NCI-H524 treated with DMSO at 0.1 percent for 48 hours (cell line): ENCODE measurements at places on chromosomes 7 and 10.

DNA sequence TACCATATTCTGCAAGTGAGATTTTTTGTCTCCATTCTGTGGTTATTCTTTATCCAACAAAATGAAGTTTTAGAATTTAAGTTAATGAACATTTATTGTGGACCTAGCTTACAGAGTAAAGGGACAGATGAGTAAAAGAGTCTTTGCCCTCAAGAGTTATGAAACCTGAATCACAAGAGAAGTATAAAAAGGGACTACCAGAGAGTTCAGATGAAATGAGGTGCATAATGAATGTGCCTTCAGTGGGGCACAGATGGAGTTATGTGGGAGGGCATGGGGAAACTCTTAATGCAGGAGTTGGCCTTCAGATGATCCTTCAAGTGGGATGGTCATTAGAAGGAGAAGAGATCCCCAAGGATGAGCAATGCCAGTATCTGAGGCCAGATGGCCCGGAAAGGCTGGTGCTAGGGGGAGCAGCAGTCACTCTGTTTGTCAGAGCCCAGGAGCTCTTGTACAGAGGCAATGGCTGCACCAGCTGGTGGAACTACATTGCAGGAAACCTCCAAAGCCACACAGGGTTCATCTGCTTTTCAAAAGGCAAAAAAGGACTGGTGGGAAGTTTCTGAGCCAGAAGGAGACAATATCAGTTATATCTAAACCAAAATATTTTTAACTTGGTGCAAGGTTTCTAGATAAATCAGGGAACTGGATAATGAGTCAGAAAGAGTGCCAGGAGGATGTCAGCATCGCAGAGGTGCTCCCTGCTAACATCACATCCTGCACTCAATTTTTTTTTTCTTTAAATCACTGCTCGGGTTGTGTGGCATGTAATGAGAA, 162.0 kb downstream of the KLF6 start:
- no peak for DNase-seq

GRCh38 chr7:2312267-2312929, 1.8 kb downstream of the SNX8 start:
- DNase-seq = no peak

GRCh38 chr10:103995134-103995533, 28.2 kb downstream of the SLK start:
- DNase-seq = no peak

GRCh38 chr10:112288486-112288885, 5.3 kb downstream of the TECTB start:
- no peak for DNase-seq

DNA sequence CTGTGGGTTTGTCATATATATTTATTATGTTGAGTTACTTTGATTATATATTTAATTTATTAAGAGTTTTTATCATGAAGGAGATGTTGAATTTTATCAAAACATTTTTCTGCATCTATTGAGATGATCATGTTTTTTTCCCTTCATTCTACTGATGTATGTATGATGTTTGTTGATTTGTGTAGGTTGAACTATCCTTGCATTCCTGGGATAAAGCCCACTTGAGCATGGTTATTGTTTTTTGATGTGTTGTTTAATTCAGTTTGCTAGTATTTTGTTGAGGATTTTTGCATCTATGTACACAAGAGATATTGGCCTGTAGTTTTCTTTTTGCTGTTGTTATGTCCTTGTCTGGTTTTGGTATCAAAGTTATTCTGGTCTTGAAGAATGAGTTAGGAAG, 31.1 kb downstream of the SCART1 start:
- DNase-seq = no peak

DNA sequence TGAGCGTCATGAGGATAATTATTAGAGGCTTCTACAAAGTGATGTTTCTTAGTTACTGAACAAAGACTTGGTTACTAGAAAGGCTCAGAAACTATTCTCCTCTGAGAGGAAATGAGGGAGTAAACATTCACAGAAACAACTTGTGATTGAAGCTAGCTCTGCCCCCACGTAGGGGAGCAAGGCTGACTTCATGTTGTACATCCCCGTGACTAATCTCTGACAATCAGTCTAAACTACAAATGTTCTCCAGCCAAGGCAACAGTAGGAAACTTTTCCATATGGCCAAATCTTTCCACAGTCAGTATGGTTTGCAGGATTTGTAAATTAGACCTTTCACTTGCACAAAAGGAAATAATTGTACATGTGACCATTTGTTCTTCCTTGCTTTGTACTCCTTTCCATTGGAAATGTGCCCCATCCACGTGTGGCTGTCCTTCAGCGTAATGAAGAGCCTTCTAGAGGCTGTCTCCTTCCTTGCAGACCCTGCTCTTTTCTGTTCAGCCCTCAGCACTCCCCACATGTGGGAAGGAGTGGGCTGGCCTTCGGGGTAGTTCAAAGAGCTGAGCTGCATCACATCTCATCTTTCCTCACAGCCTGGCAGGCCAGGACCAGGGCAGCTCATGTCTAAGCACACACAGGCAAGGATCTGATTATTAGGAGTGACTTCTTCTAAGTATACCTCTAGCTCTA, 93.5 kb downstream of the PCGF5 start:
- DNase-seq = no peak

DNA sequence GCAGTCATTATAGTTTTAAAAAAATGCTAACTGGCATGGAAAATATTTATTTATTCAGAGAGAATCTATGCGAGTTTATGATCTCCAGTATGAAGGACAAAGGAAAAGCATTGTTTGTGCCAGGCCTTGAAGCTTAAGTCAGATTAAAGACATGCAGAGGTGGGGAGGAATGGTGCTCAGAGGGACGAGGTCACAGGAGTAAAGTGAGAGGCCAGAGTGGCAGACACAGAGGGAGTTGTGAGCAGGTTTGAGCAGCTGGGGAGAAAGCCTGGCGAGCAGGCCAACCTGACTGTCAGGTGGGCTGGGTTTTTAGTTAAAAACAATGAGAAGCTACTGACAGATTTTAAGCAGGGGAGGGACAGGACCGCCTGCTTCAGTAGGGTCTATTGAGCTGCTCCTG, 6.8 kb upstream of the CCNY start:
- DNase-seq = no peak

GRCh38 chr7:150405584-150406311, 26.6 kb downstream of the ZNF775 start:
- no peak for DNase-seq

- DNase-seq = no peak
These were observed 70.3 kb downstream of the MYL10 start for GRCh38 chr7:101558742-101559325.

DNA sequence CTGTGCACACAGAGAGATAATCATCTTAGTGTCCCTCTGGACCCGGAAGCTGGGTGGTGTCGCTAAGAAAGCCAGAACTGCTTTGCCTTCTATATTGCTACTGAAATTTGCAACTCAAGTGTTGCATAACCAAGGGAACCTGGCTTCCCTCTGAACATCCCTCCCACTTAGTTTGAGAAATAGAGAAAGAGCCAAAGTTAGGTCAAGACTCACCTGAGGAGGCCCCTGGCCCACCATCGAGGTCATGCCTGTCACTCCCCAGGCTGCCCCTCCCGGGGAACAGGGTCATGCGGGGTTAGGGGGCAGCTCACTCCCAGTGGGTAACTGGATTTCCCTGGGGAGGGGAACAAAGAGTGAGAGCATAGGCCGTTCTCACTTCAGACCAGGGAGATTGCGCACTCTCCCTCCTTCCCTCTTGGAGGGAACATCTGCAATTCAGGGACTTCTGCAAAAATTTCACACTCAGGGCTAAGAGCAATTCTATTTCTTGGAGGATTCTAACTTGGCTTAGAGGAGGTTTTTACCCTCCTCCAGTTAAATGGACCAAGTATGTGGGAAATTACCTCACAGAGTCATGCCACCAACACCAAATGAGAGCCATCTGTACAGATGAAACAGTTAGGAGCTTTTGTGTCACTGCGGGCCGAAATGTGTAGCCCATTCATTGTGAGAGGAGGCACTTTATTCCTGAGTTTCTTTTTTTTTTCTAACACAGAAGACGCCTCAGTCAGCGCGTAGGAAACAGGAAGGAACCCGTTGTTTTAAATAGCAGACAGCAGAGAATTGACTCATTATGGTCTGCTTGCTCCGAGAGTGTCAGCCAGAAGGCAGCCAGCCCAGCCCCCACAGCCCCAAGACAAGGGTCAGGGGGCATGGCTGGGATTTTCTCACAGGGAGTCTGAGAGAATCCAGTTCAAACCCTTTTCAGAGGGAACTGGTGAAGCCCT, 221.3 kb downstream of the ARHGAP12 start:
- no peak for DNase-seq

DNA sequence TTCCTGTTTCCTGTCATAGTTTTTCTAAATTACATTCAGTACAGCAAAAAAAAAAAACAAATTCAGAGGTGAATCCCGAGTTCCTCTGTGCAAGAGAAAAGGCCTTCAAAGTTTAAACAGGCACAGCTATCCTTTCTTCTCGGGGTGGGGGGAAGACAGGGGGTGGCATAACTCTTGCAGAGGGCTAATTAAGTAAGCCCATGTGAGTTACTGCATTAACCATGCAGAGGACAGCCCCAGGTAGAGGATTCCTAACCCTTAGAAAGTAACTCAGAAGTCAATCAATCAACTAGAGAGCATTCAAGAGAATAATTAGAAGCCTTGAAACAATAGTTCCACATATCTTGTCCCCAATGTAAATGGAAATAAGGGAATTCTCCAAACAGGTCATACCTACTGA, 170.9 kb downstream of the CSTF2T start:
- no peak for DNase-seq

DNA sequence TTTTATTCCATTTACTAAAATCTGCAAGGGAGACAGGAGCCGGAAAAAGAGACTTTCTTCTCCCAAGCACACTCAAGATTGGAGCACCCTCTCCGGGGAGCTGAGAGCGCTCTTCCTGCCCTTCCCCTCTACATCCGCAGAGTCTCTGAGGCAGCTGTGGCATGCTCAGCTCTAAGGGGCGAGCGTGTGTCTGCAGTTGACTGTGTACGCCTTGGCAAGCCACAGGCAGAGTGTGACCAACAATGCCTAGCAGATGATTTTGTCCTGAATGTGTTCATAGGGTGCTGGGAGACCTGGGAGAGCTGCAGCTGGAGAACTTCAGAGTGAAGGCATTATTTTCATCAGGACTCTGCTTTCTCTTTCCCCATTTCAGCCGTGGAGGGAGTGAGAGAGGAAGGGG, 20.7 kb downstream of the MTURN start:
- no peak for DNase-seq

DNA sequence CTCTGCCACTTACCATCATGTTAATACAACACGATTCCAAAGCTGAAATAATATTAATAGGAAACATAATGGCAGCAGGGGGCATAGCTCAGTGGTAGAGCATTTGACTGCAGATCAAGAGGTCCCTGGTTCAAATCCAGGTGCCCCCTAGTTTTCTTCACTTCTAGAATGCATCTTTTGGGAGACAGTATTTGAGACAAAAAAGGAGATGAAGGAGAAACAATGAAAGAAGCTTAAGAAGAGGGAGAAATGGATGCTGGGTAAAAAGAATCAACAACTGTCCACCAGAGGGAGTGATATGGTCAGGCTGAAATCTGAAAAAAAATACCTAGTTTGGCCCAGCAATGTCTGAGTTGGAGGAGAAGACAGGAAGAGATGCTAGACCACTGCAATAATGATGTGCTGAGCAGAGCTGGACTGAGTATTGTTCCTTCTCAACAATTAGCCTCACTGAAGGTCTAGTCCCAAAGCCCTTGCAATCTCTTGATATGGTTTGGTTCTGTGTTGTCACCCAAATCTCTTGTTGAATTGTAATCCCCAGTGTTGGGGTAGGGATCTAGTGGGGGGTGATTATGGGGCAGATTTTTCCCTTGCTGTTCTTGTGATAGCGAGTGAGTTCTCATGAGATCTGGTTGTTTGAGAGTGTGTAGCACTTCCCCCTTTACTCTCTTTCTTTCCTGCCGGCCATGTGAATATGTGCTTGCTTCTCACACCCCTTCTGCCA, 48.3 kb downstream of the ZNF783 start:
- peak; percentile 41 for DNase-seq

- DNase-seq = no peak
These were observed 14.6 kb downstream of the DHX32 start for GRCh38 chr10:125866421-125867029.

DNA sequence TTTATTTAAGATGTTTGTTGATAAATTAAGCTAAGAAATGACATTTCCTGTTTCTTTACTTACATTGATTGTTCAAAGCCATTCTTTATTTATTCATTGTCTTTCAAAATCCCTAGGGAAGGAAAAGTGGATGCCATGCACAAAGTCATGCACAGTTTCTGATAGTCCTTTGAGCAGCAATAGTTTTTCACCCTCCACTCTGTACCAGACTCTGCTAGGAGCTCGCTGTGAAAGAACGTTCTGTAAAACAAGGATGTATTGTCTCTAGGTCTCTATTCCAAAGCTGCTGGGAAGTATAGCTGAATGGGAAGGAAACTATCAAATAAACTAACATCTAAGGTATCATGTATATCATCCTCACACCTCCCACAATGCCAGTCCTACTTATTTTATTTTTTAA, 7.8 kb upstream of the NOC3L start:
- no peak for DNase-seq

GRCh38 chr10:31101123-31101522, 69.5 kb upstream of the ZNF438 start:
- DNase-seq = no peak

GRCh38 chr7:87735360-87735759, 107.2 kb downstream of the RUNDC3B start:
- no peak for DNase-seq

DNA sequence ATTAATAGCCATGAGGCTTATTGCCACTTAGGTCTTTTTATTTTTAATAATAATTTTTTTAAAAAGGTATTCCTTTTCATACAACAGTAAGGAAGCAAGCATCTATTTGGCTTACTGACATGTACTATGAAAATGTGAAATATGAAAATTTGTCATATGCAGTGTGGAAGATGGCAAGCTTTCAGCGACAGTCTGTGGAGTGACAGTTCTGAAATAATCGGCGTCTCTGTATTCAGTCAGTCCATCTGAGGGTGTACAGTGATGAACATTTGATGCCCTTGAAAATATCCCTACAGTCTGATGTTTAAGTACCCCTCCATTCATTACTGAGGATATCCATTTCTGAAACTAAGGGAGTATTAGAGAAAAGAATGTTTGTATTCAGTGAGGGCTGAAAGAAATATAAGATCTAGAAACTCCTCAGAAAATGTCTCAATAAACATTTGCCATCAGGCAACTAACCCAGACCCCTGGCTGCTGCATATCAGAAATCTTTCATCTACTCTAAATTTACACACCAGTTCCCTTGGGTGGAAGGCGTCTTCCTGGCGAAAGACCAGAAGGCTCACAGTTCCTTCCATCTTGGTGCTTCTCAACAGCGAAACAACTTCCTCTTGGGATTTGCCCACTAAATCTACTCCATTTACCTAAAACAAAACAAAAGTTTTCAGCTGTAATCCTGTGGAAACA, 440.6 kb downstream of the PARD3 start:
- DNase-seq = no peak

GRCh38 chr7:24951441-24951980, 28.5 kb downstream of the OSBPL3 start:
- no peak for DNase-seq

- DNase-seq = no peak
These were observed 70.0 kb upstream of the VOPP1 start for GRCh38 chr7:55642266-55642665.

DNA sequence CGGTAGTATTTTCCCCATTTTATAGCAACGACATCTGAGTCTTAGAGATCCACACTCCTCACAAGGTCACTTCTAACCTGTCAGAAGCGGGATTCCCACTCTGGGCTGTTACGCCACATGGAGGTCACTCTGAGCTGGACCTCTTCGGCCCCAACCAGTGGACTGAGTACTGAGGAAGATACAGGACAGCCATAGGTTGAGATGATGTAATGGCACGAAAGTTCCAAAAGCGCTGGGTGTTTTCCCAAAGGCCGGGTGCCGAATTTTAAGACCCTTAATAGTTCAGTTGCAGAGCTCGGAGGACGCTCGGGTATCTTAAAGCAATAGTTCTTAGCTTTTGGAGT, 699 bp downstream of the GHITM start:
- no peak for DNase-seq

- DNase-seq = no peak
These were observed 408.2 kb upstream of the ZMIZ1 start for GRCh38 chr10:78660446-78661106.
